ENCODE measurements at places on chromosomes 13 and 19.

DNA sequence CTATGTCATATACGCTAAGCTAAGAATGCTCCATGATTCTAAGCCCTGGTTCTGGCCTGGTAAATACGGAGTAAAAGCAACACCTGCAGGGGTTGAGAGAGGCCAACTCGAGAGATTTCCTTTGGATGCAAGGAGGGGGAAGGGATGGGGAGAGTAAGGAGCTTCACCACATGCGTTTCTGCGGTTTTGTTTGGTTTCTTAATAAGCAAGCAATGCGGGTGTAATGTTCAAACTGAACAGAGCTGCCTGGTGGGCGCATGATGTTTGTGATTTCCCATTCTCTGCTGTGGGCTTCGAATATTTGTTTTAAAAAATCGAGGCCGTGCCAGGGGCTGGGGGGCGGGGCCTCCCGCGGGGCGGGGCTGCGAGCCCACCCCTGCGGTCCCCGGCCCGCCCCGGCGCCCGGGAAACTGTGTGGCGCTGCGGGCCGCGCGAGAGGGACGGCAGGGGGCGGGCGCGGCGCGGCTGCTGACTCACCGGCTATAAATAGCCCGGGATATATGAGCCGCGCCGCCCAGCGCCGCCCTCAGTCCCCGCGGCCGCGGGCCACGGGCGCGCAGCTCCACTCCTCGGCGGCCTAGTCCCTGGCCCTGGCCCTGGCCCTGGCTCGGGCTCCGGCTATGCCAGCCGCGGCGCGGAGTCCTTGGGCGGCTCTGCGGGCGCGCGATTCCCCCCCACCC is 5.1 kb downstream of the BBC3 start:
- peak; percentile 96 for DNase-seq

- DNase-seq, result no peak
These were observed 611.1 kb downstream of the TBC1D4 start for GRCh38 chr13:74870865-74871264.

DNA sequence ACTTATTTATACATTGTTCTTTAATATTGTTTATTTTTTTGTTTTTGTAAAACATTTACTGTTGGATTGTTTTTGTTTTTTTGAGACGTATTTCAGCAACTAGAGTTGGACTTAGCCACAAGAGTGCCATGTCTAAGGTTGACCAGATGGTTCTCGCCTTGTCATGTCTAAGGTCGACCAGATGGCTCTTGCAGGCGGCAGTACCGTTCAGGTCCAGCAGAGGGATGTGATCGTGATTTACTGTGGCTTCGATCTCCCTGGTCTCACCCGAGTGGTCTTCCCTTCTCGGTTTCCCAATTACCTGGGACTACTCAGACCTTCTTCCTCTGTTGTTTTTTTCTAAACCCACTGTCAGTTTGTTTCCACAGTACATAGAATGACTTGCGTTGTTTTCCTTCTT is 1438.6 kb downstream of the UQCRFS1 start:
- no peak for DNase-seq

DNA sequence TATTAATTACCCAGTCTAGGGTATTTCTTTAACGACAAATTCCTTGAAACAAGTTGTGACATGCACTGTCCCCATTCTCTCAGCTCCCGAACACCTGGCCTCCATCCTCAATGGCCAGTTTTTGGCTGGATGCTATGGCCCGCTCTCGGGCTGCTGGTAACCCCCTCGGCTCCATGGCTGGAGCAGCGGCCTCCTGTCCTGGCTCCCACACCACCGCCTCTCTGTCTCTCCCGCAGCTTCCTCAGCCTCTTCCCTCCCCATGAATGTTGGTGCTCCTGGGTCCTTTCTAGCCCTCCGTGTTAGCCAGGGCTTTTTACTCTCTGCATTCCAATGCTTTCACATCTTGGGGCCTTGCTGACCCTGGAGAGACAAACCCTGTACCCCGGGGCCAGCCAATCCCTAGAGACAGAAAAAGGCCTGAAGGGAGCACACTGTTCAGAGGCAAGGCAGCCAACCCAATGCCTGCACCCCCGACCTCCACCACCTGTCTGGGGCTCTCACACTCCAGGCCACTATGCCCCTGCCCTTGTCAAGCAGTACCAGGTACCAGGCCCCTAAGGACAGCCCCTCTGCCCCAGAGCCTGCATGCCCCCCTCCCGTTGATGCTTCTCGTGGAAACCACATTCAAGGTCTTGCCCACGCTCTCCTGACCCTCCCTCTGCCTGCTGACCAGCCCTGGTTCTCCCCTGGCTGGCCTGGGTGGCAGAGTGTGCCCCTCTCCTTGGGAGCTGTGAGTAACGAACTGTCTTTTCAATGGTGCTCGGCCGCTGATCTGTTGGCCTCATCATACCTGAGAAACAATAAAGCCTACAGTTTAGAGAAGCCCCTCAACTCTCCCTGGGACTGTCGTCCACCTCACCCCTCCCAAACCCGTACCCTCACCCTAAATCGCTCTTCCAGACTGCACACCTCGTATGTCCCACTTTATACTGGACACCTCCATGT is 86.9 kb upstream of the GPR183 start:
- no peak for DNase-seq

DNA sequence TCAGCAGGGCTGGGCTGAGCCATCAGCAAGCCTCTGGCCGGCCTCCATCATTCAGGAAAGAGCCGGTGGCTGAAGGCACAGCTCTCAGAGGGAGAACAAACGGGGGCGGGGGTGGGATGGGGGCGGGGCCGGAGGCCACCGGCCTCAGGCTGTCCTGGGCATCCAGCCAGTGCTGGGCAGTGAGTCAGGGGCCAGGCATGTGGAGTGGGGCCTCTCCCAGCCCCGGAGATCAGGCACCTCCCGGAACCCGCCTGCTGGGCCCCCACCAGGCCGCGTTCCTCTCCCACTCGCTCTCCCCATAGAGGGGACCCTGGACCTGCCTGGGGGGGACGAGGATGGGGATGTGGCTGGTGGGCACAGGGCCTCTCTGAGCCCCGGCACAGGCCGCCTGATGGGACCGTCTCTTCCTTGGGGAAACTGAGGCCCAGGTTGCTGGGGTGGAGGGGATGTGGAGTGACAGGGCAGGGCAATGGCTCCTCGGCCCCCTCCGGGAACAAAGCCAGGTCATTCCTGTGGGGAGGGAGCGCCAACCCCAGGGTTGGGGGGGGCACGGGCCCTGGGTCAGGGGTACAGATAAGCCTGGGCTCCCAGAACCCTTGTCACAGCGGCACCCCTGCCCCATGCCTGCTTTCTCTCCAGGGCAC is 12.9 kb downstream of the SPC24 start:
- peak; percentile 86 for DNase-seq

DNA sequence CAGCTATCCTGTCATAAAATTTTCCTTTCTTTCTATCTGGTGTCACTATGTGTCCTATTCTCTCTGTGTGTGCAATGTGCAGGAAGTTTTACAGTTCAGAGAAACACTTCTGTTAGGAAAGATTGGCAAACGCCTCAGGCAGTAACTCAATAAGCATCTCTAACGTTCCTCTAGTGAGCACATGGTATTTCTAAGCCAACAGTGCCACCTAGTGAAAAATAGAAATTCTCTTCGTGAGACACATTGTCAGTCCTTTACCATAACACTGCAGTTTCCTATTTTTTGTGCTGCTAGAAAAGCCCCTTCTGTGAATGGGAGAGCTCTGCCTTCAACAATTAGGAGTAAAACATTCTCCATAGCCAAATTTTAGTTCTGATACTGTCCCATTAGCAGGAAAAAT is 50.7 kb downstream of the ZNF723 start:
- DNase-seq, result no peak

GRCh38 chr19:43759515-43759914 is 4.8 kb upstream of the SMG9 start:
- DNase-seq, result no peak

- DNase-seq, result peak; percentile 85
These were observed 669.2 kb downstream of the DIAPH3 start for GRCh38 chr13:59494560-59494970.

GRCh38 chr19:4044990-4045465 is 21.7 kb downstream of the ZBTB7A start:
- DNase-seq, result no peak

DNA sequence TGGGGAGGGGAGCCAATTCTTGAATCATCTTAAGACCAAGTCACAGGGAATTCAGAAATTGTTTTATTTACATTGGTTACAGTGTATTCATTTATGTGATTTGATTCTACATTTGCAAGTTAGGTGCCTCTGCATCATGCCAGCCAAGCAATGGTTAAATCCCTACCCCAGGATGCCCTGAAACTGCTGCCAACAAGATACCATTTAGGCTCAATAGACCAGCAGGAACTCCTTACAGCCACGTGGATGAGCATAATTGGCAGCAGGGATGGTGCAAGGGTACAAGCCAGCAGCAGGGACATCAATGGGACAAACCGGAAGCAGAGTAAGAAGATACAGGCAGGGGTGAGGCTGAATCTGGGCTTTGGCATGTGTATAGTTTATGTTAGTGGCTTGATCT is 72.4 kb upstream of the NBEA start:
- no peak for DNase-seq

- no peak for DNase-seq
These were observed 1541.2 kb downstream of the SLITRK1 start for GRCh38 chr13:82341116-82341515.

- no peak for DNase-seq
These were observed 2.7 kb downstream of the B3GNT3 start for GRCh38 chr19:17797424-17798201.

DNA sequence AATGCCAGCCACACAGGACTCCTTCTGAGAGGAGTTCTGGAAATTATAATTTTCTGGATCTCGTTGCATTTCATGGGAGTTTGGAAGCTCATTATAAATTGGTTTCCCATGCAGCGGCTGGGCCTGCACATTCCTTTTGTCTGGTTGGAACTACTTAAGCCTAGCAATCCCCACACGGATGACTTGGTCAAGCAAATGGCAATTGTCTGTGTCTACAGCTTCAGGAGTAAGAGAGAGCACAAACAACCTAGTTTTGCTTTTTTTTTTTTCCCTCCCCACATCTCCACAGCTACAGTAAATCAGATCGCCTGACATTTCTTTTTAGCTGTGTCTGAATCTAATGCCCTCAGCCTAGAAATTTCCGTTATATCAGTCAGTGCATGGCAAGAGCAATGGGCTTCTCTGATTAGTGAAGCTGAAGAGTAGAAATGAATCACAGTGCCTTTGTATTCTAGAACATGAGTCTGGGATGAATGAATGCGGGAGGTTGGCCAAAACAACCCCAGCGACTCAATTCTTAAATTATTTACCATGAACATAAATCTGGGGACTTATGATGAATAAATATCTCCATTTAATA is 15.1 kb downstream of the PCDH8 start:
- no peak for DNase-seq

DNA sequence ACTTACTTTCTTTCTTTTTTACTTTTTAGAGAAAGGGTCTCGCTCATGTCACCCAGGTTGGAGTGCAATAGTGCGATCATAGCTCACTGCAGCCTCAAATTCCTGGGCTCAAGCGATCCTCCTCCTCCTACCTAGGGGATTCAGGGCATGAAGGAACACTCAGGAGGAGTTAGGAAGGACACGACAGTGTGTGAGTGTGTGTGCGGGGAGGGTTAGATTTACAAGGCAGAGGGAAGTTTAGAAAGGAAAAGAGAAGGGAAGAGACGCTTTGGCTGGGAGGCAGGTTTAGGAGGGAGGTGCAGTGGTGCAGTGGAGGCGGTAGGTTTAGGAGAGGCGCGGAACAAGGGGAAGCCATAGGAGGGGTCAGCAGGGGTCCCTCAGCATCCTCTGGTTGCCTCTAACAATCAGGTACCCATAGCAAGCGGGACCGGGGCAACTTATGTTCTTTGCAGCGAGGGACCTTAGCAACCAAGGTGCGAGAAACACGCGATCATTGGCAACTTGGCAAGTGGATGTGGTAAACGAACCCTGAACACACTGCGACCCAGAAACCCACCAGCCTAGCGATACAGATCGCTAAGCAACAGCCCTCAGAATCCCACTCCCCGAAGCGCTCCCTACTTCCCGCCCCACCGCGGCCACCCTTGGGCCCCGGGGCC is 501 bp downstream of the SIRT2 start:
- peak; percentile 19 for DNase-seq

GRCh38 chr19:23512151-23512925 is 117.1 kb upstream of the ZNF91 start:
- no peak for DNase-seq

DNA sequence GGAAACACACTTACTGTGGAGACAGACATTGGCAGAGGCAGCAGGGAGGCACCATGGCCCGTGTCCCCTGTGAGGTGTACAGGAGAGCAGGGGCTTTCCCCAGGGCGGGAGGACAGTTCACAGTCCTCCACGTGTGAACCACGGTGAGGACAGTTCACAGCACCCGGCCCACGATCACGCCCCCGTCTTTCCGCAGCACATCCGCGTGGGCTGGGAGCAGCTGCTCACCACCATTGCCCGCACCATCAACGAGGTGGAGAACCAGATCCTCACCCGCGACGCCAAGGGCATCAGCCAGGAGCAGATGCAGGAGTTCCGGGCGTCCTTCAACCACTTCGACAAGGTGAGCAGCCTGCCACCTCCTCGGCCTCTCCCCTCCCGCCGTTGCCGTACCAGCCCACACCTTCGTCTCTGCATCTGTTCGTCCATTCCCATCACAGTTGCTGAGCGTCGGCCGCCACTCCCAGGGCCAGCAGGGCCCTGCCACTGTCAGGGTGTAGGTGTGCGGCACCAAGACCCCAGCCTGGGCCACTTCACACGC is 17.4 kb downstream of the CAPN12 start:
- no peak for DNase-seq

DNA sequence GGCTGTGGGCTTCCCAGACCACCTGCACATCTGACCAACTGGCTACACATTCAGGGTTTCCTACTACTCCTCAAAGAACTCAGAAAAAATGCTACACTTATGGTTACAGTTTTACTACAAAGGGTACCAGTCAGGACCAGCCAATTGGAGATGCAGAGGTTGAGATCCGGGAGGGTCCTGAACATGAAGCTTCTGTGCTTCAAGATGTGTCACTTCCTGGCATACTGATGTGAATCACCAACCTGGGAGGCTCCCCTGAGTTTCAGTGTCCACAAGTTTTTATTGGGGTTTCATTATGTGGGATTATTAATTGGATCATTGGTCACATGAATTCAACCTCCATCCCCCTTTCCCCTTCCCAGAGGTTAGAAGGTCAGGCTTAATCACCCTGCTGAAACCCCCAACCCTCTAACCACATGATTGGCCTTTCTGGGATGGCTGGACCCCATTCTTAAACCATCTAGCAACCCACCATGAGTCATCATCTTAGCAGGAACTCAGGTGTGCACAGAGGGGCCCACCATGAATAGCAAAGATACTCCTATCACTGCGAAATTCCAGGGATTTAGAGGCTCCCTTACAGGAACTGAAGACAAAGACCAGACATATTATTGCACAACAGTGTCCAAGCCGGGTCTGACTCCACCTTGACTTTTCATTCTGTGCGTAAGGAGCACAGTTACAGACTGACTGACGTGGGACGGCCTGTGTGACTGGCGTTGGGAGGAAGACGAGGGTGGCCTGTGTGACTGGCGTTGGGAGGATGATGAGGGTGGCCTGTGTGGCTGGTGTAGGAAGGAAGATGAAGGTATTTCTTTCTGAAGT is 90.7 kb downstream of the ATP8A2 start:
- no peak for DNase-seq

DNA sequence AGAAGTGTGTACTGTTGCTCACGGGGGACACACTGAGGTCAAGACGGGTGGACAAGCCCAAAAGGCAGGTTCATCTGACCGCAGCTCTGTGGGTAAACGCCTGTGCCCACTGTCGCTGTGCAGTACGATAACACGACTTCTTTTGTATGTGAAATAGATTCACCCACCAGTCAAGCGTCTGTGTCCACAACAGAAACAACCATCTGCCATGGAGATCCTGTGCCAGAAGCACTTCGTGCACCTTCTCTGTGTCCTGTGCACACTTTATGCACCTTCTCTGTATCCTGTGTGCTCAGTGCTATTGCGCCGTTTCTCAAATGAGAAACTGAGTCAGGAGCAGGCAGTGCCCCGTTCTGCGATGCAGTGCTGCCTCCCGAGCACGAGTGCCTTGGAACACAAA is 138.9 kb downstream of the ATP11A start:
- DNase-seq, result no peak

Data from cardiac muscle cell (in vitro differentiated cells and primary cell).